ENCODE measurements at places on chromosomes 1 and 21. TPM values are rescaled to one million over a fixed set of nuclear protein-coding genes. Genes with fewer than 3 reads are reported as not detected.
A peak's percentile ranks its signal among the peaks of the same experiment; 100 is the strongest.

GRCh38 chr21:33025106-33025488 lies 638 bp upstream of the OLIG2 start:
- no peak for DNase-seq
- no peak overlapping the region for H3K27ac ChIP-seq
- H3K27me3 ChIP-seq: peaks cover 77% of the 10 kb centered on the region
- peaks cover 12% of the 10 kb centered on the region for H3K4me1 ChIP-seq

The C1orf146 gene
- not detected for total RNA-seq

- H3K27ac ChIP-seq: no peak overlapping the region
- H3K36me3 ChIP-seq: no peaks in the 10 kb centered on the region
- DNase-seq: no peak
- H3K27me3 ChIP-seq: no peaks in the 10 kb centered on the region
- H3K4me1 ChIP-seq: no peaks in the 10 kb centered on the region
- no peak overlapping the region for H3K4me3 ChIP-seq
Measured at GRCh38 chr1:160707236-160708064, 4.2 kb downstream of the CD48 start.

DNA sequence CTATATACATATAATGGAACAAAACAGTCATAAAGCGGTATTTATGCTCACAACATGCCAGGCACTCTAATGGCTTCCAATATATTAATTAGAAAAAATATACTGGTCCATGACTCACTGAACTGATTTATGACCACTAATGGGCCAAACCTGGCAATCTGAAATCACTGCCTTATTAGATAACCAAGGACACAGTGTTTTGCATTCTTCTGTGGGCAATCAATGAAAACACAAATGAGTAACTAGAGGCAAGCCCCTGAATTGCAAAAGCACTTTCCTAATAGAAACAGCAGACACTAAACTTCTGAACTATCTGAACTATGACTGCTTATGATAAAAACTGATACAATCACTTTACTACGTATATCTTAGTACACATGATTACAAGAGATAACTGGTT lies 3.5 kb downstream of the GCLM start:
- H3K4me3 ChIP-seq: no peak overlapping the region
- H3K27ac ChIP-seq: no peak overlapping the region
- H3K27me3 ChIP-seq: no peaks in the 10 kb centered on the region
- no peak for DNase-seq

The AMY2A gene
- total RNA-seq: not detected

- no peaks in the 10 kb centered on the region for H3K27me3 ChIP-seq
- H3K27ac ChIP-seq: peak overlapping the region; percentile 2
- peak overlapping the region; percentile 39 for H3K4me3 ChIP-seq
- peaks cover 20% of the 10 kb centered on the region for H3K4me1 ChIP-seq
- peak; percentile 90 for DNase-seq
Measured at GRCh38 chr1:234619794-234620247, 9.8 kb upstream of the IRF2BP2 start.

- no peaks in the 10 kb centered on the region for H3K4me1 ChIP-seq
- H3K27me3 ChIP-seq: peaks cover 8% of the 10 kb centered on the region
- no peak overlapping the region for H3K27ac ChIP-seq
- no peak overlapping the region for H3K4me3 ChIP-seq
- DNase-seq: no peak
- H3K36me3 ChIP-seq: no peaks in the 10 kb centered on the region
Measured at GRCh38 chr1:44554706-44555105, 119.6 kb downstream of the TMEM53 start.

DNA sequence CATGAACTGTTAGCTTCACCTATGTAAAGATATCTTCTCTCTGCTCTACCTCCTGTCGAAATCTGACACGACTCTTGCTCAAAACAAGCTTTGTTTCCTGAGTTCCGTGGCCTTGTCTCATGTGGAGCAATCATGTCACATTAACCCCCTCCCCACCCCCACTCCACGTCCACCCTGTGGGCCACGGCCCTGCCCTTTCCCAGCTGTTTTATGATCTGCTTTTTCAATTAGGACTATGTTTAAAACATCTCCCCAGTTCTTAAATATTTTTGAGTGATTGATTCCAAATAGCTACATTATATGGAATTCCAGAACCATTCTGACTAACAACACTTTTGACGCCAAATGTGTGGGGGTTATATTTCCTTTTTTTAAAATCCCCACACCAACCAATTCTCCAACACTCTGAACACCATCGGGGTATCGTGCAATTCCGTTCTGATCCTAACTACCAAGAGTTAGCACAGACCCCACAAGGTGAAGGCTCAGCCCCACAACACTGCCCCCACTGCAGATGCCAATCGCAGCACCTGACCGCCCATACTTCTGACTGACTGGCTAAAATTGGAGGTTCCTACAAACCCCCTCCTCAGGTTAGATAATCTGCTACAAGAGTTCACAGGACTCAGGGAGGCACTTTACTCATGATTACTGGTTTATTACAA lies 12.7 kb upstream of the S100A8 start:
- no peaks in the 10 kb centered on the region for H3K27me3 ChIP-seq
- no peak for DNase-seq
- no peak overlapping the region for H3K4me3 ChIP-seq
- H3K36me3 ChIP-seq: no peaks in the 10 kb centered on the region
- H3K4me1 ChIP-seq: no peaks in the 10 kb centered on the region

DNA sequence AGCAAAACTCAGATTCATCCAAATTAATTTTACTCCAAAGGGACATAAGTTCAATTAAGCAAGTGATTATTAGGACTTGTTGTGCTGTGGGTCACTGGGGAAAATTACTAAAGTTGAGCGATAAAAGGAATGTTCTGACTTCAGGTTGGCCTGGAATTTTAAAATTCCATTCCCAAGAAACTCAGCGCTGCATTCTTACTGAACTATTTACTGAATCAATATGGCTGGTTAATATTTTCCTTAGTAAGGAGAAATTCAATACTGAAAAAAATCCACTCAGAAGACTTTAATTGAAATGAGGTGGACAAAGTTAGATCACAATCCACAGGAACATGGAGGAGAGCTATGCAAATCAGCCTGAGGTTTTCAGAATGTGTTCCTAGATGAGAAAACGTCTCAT lies 578.9 kb upstream of the NR5A2 start:
- H3K27me3 ChIP-seq: no peaks in the 10 kb centered on the region
- no peaks in the 10 kb centered on the region for H3K4me1 ChIP-seq
- H3K27ac ChIP-seq: no peak overlapping the region
- no peaks in the 10 kb centered on the region for H3K36me3 ChIP-seq

DNA sequence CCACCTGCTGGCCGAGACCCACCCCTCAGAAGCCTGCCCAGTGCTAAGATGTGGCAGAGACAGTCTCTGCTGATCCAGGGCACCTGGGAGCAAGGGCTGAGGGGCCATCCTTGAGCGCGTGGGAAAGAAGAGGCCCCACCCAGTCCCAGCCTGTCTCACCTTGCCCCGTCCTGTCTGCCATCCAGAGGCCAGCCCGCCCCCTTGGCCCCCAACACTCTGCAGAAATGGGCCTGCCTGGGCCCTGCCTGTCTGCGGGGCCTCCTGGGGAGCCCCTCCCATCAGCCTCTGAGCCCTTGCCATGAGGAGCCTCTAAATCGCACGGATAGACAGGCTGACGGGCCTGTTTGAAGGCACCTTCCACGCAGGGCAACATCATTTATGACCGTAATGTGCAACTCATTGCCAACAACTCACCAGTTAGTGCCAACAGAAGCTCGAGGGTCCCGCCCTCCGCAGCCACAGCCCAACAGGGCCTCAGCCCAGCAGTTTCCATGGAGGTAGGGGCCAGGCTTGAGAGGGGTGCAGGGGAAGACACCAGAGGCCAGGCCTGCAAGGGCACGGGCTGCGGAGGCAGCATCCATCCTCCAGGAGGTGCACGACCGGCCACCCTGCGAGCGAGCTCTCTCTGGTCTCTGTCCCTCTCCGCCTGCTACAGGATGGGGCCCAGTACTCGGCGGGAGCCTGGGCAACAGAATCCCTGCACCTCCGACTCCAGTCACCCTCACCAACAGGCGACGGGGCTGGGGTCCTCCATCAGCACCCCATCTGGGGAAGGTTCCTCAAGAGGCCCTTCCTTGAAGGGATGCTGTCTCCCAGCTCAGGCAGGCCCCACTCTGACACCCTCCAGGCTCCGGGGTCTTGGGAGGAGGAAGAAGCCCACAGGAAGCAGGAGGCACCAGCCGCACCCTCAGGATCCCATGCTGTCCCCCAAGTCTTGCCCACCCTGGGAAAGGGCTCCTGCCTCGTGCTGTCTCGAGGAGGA lies 78.0 kb downstream of the MEGF6 start:
- H3K27ac ChIP-seq: no peak overlapping the region
- H3K4me3 ChIP-seq: no peak overlapping the region
- H3K4me1 ChIP-seq: peaks cover 5% of the 10 kb centered on the region
- H3K27me3 ChIP-seq: no peaks in the 10 kb centered on the region

- peaks cover 3% of the 10 kb centered on the region for H3K4me1 ChIP-seq
- H3K36me3 ChIP-seq: no peaks in the 10 kb centered on the region
- H3K27ac ChIP-seq: no peak overlapping the region
- no peak overlapping the region for H3K4me3 ChIP-seq
Measured at GRCh38 chr1:61642475-61643232, 82.3 kb downstream of the TM2D1 start.

DNA sequence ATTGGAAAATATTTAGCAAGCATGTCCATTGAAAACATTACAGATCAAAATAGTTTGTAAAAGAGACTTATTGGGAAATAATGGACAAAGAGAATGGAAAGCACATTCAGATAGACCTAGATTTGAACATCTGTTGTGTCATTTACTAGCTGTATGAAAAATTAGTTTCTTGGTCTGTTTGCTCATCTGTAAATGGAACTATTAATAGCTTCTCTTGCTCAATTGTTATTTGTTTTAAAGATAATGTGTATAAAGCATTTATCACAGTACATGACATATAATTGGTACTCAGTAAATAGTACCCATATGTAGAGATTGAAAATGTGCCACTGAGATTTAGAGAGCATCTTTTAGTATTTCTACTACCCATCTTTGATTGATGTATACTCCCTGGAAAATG lies 25.9 kb downstream of the RPAP2 start:
- H3K27ac ChIP-seq: no peak overlapping the region
- H3K36me3 ChIP-seq: peaks cover 22% of the 10 kb centered on the region
- H3K4me1 ChIP-seq: no peaks in the 10 kb centered on the region

- H3K4me3 ChIP-seq: no peak overlapping the region
- no peak overlapping the region for H3K27ac ChIP-seq
- no peak for DNase-seq
- H3K4me1 ChIP-seq: no peaks in the 10 kb centered on the region
Measured at GRCh38 chr1:66578841-66579240, 44.9 kb downstream of the SGIP1 start.

- H3K27ac ChIP-seq: no peak overlapping the region
- no peaks in the 10 kb centered on the region for H3K27me3 ChIP-seq
- H3K4me1 ChIP-seq: no peaks in the 10 kb centered on the region
- peaks cover 8% of the 10 kb centered on the region for H3K36me3 ChIP-seq
- DNase-seq: peak; percentile 62
- H3K4me3 ChIP-seq: no peak overlapping the region
Measured at GRCh38 chr1:151443846-151444782, 15.2 kb downstream of the POGZ start.

GRCh38 chr1:174005032-174005431 lies 17.1 kb downstream of the RC3H1 start:
- no peaks in the 10 kb centered on the region for H3K36me3 ChIP-seq
- no peaks in the 10 kb centered on the region for H3K27me3 ChIP-seq
- H3K4me3 ChIP-seq: no peak overlapping the region
- DNase-seq: no peak

DNA sequence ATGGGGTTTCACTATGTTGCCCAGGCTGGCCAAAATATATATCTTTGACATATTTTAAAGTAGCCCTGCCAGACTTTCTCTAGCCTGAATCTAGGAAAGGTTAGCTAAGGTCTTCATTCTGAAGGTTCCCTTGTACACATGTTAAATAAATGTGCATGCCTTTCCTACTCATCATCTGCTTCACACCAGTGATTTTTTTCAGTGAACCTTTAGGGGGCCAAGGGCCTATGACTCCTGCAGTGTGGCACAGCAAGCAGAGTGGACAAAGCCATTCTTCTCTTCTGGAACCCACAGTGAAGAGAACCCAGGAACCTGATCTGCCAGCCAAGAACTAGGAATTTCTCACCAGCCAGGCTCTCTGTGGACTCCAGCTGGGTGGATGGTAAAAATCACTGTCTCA lies 22.9 kb downstream of the CBR1 start:
- DNase-seq: no peak
- H3K27me3 ChIP-seq: no peaks in the 10 kb centered on the region
- no peak overlapping the region for H3K27ac ChIP-seq
- no peaks in the 10 kb centered on the region for H3K36me3 ChIP-seq
- H3K4me3 ChIP-seq: no peak overlapping the region
- no peaks in the 10 kb centered on the region for H3K4me1 ChIP-seq

The PROK1 gene
- not detected for total RNA-seq

The FCMR gene
- total RNA-seq: 16.7 TPM

DNA sequence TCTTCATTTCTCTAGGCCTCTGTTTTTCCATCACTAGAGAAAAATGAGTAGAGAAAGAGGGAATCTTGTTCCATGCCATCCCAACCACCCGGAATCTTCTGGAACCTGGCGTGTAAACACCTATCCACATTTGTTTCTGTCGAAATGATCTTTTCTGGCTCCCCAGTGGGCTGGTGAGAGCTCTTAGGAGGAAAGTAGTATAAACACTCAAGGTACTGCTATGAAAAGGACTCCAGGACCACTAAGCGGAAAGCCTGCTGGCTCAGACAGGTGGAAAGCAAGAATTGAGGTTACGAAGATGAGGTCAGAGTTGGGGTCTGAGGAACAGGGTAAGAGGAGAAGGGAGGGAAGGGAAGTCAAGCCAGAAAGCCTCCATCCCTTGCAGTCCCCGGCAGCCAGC lies 90.8 kb downstream of the PLXNA2 start:
- H3K36me3 ChIP-seq: no peaks in the 10 kb centered on the region
- H3K27ac ChIP-seq: no peak overlapping the region
- peaks cover 9% of the 10 kb centered on the region for H3K4me1 ChIP-seq
- DNase-seq: no peak
- no peak overlapping the region for H3K4me3 ChIP-seq
- no peaks in the 10 kb centered on the region for H3K27me3 ChIP-seq

The CELA3A gene
- not detected for total RNA-seq

GRCh38 chr1:14955402-14955801 lies 198.1 kb upstream of the TMEM51 start:
- peaks cover 41% of the 10 kb centered on the region for H3K4me1 ChIP-seq
- H3K4me3 ChIP-seq: no peak overlapping the region
- no peak for DNase-seq
- H3K36me3 ChIP-seq: no peaks in the 10 kb centered on the region
- H3K27me3 ChIP-seq: no peaks in the 10 kb centered on the region

The GPR52 gene
- 2.7 TPM for total RNA-seq

GRCh38 chr1:44632598-44632997 lies 41.7 kb downstream of the TMEM53 start:
- peak overlapping the region; percentile 44 for H3K4me3 ChIP-seq
- H3K4me1 ChIP-seq: peaks cover 15% of the 10 kb centered on the region
- peak overlapping the region; percentile 25 for H3K27ac ChIP-seq
- H3K36me3 ChIP-seq: peaks cover 26% of the 10 kb centered on the region
- DNase-seq: no peak

The OR2AK2 gene
- total RNA-seq: not detected

GRCh38 chr1:97105531-97105930 lies 383.9 kb downstream of the PTBP2 start:
- no peaks in the 10 kb centered on the region for H3K4me1 ChIP-seq
- H3K4me3 ChIP-seq: no peak overlapping the region
- no peak overlapping the region for H3K27ac ChIP-seq
- no peaks in the 10 kb centered on the region for H3K27me3 ChIP-seq
- H3K36me3 ChIP-seq: no peaks in the 10 kb centered on the region
- DNase-seq: no peak

GRCh38 chr1:107935396-107936064 lies 29.4 kb downstream of the VAV3 start:
- H3K27me3 ChIP-seq: no peaks in the 10 kb centered on the region
- H3K4me3 ChIP-seq: no peak overlapping the region
- H3K27ac ChIP-seq: no peak overlapping the region
- peaks cover 4% of the 10 kb centered on the region for H3K4me1 ChIP-seq
- no peak for DNase-seq

Measured in kidney (tissue), 22 donors.